ENCODE measurements at places on chromosomes 13 and 19.

DNA sequence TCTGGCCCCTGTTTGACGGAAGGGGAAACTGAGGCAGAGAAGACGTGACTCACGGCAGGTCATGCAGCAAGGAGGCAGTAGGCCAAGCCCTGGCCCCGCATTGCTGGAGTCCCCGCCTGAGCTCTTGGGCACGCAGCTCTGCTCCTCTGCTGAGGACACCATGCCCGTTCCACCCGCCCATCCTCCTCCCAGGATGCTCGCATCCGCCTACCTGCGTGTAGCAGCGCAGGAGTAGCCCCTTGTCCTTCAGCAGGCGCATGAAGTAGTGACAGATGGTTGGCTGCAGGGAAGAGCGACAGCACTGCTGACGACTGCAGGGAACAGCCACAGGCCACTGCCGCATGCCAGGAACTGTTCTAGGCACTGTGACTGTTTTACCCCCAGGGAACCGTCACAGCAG lies 10.5 kb downstream of the SIRT2 start:
- DNase-seq, result no peak

DNA sequence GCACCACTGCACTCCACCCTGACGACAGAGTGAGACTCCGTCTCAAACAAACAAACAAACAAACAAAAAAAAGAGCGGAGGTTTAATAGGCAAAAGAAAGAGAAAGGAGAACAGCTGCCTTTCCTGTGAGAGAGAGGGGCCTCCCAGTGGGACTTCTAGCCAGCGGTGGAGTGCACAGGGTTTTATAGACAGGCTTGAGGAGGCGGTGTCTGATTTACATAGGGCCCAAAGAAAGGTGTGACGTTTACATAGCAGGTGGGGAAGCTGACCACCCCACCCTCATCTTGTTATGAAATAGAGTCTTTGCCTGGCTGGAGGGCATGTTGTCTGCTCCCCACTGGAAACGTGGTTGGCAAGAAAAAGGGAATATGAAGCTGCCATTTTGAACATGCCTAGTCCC lies 106.0 kb upstream of the CSNK1A1L start:
- no peak for DNase-seq

DNA sequence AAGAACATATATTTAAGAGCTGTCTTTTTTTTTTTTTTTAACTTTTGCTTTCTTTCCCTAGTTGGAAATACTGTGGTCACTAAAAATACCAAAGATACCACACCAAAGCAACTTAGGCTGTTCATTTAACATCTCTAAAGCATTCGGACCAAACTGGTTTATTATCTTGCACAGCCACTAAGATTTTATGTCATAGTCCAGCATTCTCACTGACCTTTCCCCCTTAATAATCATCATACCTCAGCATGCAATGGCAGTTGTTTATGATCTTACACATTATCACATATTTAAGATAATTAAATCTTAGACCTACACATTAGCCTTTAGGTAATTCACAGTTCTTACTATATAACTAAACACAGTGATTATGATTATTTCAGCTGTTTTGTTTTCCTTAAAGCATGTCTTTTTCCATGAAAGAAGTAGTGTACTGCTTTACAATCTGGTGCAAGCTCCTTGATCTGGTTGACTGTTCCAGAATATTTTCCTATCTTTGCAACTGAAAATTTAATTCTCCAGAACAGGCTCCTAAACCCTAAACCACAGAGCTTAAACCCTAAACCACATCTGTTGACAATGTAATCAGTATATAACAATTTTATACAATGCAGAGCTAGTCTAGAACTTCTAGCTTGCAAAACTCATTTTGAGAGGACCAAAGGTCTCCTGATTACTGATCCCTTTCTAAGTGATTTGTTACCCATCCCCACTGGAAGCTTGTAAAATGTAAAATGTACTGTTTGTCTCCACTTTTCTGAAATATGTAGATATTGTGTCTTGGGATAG lies 74.2 kb downstream of the CDK8 start:
- no peak for DNase-seq

- DNase-seq, result no peak
Measured at GRCh38 chr13:73390100-73390499, 331.3 kb downstream of the KLF5 start.

DNA sequence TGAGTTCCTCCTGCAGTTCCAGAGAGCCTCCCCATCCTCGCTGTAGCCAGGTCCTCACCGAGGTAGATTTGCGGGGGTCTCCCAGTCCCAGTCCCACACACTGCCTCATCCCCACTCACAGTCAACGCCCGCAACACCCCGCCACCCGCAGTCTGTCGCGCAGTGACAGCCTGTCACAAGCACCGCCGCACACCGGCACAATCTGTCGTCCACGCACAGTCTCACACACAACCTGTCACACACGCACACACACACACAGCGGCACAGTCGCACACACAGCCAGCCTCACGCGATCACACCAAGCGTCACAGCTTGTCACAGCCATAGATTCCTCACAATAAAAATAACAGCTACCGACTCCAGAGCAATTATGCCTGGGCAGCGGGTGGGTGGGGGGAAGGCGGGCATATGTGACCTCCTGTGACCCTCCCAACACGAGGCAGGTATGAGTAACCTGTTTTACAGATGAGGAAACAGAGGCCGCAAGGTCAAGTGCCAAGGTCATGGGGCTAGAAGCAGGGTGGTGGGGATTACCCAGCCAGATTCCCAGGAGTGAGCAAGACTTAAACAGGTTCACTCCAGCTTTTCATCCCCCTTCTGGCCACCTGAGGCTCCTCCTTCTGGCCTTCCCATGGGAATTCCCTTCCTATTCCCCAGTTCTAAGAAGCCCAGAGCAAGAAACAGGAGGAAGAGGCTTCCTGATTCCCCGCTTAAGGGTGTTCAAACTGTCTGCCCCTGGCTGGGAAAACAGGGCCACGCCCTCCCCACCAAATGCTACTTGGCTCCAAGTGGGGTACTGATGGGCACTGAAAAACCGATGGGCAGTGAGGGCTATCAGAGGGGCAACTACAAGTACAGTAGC lies 13.9 kb downstream of the NFIX start:
- DNase-seq, result no peak

- no peak for DNase-seq
Measured at GRCh38 chr19:18484992-18485391, 36.9 kb downstream of the ELL start.

DNA sequence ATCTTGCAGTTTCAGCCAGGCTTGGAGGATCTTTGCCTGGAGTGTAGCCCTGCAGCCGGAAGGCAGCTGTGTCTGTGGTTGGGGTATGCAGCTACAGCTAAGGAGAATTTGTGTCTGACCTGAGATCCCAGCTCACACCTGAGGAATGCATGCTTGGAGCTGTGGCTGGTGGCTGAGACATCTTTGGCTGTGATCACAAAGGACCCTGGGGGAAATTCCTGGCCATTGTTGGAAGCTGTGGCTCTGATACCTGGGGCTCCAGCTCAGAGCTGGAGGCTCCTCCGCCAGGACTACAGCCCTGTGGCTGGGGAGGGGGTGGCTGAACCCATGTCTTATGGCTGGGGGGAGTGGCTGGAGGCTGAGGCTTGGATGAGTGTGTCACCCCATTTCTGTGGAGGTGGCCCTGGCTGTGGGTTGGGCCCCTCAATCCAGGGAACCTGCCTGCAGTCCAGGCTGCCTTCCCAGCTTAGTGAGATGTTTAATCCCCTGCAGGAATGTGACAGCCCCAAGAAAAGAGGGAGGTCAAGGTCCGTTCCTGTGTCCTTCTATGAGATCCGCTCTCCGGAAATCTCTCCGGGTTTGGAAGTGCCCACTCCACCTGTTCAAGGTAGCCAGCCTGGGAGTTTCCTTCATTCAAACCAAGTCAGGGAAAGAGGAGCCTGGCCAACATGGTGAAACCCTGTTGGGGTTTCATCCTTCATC lies 27.6 kb downstream of the ARHGEF18 start:
- no peak for DNase-seq

DNA sequence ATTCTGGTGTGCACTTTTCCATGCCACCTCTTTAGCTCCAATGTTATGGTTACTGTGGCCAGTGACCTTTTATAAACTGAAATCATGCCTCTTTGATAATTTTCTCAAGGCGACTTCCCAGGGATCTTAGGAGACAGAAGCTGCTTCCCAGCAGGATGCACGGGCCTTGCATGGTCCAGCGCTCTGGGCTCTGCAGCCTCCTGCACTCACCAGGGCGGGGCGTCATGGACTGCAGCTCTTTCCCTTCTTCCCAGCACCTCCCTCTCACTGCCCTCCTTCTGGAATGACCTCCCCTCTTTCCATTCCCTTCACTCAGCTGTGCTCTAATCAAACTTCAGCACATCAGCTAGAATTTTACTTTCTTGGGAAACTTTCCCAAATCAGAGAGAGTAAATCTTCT lies 318.3 kb downstream of the IRS2 start:
- DNase-seq, result no peak

GRCh38 chr13:106917673-106918556 lies 350.0 kb upstream of the ARGLU1 start:
- DNase-seq, result peak; percentile 72

- no peak for DNase-seq
Measured at GRCh38 chr19:44755219-44755618, 6.7 kb downstream of the BCL3 start.

DNA sequence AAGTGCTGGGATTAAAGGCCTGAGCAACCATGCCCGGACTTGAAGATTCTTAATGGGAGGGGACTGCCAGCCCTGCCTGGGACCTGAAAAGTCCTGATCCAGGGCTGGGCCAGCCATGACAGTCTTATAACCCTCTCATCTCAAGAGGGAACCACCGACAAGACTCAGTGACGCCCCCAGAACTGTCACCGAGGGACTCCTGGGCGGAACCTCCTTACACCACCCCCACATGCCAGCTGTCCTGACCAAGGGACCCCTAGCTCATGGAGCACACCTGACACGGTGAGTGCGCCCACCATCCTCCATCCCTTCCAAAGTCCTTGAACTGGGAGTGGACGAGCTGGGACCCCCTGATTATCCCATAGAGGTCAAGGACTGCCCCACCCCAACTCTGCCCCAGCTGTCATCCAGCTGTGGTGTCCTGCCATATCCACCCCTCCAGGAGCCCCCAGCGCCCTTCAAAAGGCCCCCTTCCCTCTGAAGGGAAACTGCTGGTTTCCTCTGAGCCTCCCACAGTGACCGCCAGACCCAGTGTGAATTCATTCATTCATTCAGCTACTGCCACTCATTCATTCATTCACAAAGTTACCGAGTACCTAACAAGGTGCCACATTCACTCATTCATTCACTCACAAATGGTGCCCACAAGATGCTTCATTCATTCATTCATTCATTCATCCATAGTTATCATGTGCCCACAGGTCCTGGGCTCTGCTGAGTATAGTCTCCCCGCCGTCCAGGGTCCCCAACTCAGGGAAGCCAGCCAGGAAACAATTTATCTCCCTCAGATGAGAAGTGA lies 3.7 kb downstream of the NDUFA11 start:
- DNase-seq, result no peak

GRCh38 chr19:35206855-35207254 lies 21.7 kb downstream of the FAM187B start:
- no peak for DNase-seq

DNA sequence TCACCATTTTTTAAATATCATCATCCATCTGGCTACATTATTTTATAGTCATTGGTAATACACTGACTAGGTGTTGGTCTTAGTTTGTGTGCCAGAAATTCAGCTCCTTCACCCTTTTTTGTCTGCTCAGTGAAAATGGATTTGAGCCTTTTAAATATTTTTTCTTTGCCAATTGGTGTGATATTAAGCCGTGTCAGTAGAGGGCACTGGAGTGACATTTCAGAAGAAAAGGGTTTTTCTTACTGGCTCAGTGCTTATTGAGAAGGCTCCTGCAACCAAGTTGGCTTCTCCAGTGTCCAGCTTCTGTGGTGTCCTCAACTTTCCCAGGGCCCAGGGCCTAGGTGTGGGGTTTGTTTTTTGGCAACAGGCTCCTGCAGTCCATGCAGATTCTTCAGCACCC lies 546.6 kb downstream of the DACH1 start:
- DNase-seq, result no peak

- DNase-seq, result no peak
Measured at GRCh38 chr19:6671960-6672359, 2.0 kb upstream of the TNFSF14 start.

DNA sequence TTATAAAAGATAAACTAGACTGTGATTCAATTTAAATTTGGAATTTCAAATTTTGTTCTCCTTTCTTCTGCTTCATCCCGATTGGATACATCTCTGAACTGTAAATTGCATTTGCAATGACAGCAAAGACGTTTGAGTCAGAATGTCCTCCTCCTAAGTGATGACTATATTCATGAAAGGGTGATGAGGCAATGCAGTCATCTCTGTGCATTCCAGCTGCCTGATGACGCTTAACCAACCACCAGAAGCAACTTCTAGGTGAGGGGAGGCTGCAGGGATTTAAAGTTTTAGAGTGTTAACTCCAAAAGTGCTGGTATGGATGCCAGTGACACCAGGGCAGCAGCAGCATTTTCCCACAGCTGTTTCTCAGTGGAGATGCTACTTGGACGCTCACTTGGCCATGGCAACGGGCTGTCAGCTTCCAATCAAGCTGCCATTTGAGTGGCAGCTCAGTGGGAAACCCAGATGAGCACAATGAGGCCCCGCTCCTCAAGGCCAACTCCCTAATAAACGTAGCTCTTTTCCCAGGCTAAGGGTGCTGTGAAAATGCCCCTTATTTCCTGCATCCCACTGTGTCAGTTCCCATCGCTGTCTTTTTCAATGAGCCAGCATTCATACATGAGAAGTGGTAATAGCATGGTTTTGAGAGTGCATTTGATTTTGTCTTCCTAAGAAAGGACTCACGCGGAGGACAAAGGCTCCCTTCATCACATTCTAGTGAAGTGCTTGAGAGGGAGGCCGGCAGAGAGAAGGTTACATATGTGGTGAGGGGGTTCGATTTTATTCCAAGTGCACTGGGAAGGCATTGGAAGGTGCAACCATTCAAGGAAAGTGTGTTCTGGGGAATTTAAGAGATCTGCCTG lies 45.2 kb upstream of the AMER2 start:
- DNase-seq, result no peak

- DNase-seq, result peak; percentile 93
Measured at GRCh38 chr19:18279516-18280246, 1.7 kb downstream of the JUND start.

GRCh38 chr13:24192811-24193162 lies 32.3 kb downstream of the SPATA13 start:
- DNase-seq, result no peak

DNA sequence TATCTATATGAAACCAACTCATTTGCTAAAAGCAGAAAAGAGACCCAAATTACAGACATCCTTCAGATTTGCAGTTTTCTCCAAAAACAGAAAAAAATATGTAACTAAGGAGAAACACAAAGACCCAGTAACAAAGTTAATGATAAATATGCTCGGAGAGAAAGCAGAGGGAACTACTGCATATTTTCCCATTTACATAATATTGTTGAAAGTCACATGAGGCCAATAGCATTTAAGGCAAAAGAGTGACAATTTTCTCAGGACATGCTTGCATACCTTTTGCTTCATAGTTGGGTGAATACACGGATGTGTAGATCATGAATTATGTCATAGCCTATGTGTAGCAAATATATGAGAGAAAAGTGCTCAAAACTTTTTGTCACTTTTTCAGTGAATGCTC lies 310.3 kb downstream of the EFNB2 start:
- DNase-seq, result no peak

GRCh38 chr19:17156296-17156946 lies 58.7 kb upstream of the USE1 start:
- no peak for DNase-seq
